ENCODE measurements at places on chromosomes 5 and 9. TPM values are rescaled to one million over a fixed set of nuclear protein-coding genes. Genes with fewer than 3 reads are reported as not detected.

The GABRA1 gene
- total RNA-seq: not detected

The PCDHA3 gene
- total RNA-seq: 1.8 TPM

The ARID3C gene
- not detected for total RNA-seq

The VPS13A gene
- total RNA-seq: 58.9 TPM

The ZNF883 gene
- 1.3 TPM for total RNA-seq

The ARAP3 gene
- 39.9 TPM for total RNA-seq

The CORO2A gene
- total RNA-seq: 4.6 TPM

The COL15A1 gene
- 38.7 TPM for total RNA-seq

The ACTL7B gene
- total RNA-seq: not detected

The NDUFS4 gene
- 106 TPM for total RNA-seq

The ANKRD34B gene
- not detected for total RNA-seq
